ENCODE measurements at places on chromosomes 16 and 17.
A peak's percentile ranks its signal among the peaks of the same experiment; 100 is the strongest.

- DNase-seq = no peak
Observed at GRCh38 chr17:81395600-81396277, 482 bp downstream of the BAHCC1 start.

DNA sequence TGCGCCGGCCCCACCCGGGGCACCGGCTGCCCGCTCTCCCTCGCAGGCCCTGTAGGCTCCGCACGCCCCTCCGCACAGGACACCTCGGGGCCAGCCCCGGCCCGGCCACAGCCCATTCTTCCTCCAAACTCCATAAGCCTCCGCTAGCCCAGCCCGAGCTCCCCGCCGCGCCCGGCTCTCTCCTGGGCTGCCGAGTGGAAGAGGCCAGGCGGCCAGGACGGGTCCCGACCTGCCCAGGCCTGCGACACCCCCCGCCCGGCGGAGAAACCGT lies 397 bp downstream of the NCOR1 start:
- DNase-seq = peak; percentile 48

DNA sequence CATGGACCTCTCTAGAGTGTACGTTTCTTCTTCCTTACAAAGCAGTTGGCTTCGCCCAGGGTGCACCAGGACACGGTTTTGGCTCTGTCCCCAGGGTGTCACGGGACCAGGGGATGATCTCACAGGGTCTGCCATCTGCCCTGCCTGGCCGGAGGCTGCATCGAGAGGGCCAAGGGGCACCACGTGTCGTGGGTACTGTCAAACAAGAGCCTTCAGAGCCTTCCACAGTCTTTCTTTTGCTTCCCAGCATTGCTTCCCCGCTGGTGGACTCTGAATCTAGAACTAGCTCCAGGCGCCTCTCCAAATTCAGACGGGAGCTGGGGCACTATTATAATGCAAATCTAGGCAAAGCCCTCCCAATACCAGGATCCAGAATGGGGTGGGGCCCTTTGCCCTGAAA lies 47.9 kb downstream of the MAPT start:
- no peak for DNase-seq

- DNase-seq = peak; percentile 19
Observed at GRCh38 chr17:59800530-59800942, 92.2 kb downstream of the TUBD1 start.

GRCh38 chr17:1414001-1414574 lies 14.1 kb upstream of the YWHAE start:
- DNase-seq = no peak

DNA sequence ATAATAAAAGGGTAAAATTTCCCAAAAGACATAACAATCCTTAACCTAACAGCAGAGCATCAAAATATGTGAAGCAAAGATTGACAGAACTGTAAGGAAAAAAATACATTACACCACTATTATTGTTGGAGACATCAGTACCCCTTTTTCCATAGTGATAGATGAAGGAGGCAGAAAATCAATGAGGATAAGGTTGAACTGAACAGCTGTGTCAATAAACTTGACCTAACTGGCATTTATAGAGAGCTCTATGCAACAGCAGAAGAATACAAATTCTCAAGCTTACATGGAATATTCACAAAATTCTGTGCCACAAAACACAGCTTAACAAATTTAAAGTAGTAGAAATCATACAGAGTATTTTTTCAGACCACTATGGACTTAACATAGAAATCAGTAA lies 195.0 kb upstream of the ELAC2 start:
- no peak for DNase-seq

DNA sequence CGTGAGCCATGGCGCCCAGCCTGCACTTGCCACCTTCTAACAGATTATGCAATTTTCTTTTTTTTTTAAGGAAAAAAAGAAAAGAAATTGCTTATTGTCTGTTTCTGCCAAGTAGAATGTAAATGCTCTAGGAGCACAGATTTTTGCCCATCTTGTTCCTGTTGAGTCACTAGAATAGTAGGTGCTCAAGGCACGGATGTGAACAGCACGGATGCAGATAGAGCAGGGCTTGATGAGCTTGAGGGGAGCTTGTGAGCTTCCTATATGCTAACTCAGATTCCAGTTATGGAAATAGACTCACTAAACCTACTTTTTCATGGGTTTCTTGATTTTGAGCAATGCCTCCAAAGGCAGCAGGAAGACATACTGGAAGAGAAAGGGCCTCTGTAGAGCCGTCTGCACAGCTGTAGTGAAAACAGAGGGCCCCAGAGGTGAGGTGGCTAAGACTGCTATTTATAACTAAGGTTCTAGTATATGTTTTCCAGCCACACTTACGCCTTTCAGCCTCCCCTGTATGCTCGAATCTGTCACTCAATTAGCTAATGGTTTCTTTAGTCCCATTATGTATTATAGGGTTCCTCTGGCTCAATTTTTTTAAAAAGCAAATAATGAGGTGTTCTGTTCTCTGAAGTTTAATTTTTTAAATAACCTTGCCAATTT lies 72.8 kb downstream of the WWP2 start:
- DNase-seq = no peak

DNA sequence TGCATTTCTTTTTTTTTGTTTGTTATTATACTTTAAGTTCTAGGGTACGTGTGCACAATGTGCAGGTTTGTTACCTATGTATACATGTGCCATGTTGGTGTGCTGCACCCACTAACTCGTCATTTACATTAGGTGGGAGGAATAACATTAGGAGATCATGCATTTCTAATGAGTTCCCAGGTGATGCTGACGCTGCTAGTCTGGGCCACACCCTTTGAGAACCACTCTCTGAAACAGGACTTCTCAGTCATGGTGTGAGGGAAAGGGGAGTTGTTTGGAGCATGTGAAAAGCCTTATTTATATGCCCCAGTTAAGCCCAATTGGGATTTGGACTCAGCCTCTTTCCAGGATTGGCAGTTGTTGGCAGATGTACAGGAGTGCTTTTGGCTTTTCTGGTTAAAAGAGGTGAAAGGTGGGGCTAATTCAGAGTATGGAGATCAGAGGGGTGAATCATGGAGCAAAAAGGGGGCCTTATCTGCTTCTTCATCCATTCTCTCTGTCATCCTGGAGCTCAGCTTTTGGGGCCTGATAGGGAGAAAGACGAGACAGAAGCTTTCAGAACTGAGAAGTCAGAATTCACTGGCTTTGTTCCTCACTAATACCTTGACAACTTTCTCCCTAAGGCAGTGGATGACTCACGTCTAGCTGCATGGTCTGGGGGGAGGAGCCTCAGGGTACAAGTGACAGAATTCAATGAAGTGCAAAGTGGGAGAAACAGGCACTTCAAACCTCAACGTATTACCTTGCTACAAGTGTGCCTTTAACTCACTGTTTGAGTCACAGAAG lies 180.0 kb upstream of the CACNG3 start:
- DNase-seq = no peak

- no peak for DNase-seq
Observed at GRCh38 chr17:82172486-82173160, 40.0 kb downstream of the CCDC57 start.

DNA sequence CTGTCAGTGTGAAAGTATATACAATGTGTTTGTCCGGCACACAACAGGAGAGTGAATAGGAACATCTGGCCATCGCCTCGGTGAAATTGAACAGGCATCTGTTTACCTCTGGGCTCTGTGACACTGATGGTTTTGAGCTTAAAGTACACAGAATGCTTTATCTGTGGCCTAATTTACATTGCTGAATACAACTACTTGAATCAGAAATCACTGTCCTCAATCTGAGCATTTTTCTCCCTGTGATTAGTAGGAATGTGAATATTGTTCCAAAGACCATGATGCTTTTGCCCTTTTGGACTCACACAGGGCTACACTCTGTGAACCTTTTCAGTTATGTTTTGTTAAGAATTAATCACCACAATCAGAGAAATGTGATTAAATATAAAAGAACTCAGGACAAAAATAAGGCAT lies 323.0 kb upstream of the TBX2 start:
- no peak for DNase-seq

Measured in epithelial cell of esophagus (primary cell).